Hematopoietic multipotent progenitor cell treated with erythropoietin and hydrocortisone succinate and interleukin-3 and kit ligand, for 8 days (in vitro differentiated cells): ENCODE measurements at places on chromosomes 12 and 14.

- DNase-seq: no peak
Observed at GRCh38 chr12:23236066-23236780, 611.3 kb downstream of the ETNK1 start.

DNA sequence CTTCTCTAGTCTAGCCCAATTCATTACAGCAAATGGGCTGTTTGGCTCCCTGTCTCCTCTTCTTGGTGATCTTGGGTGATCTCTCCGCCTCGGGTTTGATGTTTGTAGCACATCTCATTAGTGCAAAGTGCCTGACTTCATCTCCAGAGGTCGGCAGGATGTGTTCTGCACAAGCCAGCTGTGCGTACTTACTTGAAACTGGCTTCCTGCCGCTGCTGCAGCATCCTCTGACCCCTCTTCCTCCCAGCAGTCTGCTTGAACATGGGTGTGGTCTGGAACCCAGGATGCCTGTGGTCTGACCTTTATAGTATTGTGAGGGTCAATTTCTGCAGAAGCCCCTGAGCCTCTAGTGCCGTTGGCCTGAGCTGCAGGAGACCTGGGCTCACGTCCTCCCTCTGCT lies 99.2 kb downstream of the BEGAIN start:
- DNase-seq: no peak

DNA sequence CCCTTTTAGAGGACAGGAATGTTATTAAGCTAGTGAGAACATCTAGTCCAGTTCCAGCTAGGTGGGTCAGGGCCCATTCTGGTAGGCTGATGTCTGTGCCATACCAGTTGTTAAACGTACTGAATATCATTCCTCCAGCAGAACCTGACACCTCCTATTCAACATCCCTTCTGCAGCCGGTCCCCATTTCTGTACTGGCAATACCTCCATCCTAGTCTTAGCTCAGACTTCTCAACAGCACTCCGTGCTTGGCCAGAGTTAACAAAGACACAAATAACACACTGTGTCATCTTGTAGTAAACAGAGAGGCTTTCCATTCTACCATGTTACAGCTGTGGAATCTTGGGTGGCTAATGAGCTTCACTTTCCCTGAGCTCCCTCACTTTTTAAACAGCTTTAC lies 94.3 kb upstream of the PDE3A start:
- no peak for DNase-seq

DNA sequence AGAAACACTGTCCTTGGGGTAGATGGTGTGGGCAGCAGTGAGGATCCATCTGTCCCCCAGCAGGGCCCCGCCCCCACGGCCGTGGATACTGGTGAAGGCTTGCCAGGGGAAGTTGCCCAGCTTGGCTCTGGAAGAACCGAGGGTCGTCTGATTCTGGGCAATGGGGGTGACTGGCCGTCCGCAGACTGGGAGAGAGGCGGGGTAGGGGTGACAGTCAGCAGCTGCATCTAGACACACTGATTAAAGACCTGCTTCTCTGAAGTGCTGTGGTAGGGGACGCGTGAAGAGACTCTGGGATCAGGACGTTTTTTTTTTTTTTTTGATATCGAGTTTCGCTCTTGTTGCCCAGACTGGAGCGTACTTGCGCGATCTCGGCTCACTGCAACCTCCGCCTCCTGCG lies 4.7 kb upstream of the C1R start:
- no peak for DNase-seq

- no peak for DNase-seq
Observed at GRCh38 chr12:130658145-130658911, 57.8 kb downstream of the RIMBP2 start.

- no peak for DNase-seq
Observed at GRCh38 chr14:88289234-88289633, 33.8 kb downstream of the KCNK10 start.

DNA sequence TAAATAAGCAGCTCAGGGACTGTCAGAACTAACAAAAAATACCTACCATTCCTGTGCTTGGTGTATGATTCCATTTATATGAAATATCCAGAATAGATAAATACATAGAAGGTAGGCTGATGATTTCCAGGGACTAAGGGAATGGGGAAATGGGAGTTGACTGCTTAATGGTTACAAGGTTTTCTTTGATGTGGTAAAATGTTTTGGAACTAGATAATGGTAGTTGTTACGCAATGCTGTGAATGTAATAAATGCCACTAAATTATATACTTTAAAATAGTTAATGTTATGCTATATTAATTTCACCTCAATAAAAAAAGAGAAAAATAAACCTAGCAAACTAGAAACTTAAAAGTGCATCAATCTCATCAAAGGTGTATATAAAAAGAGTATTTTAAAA lies 41.1 kb downstream of the CEP83 start:
- DNase-seq: peak; percentile 27

GRCh38 chr12:2013527-2014223 lies 9.4 kb upstream of the DCP1B start:
- DNase-seq: no peak

DNA sequence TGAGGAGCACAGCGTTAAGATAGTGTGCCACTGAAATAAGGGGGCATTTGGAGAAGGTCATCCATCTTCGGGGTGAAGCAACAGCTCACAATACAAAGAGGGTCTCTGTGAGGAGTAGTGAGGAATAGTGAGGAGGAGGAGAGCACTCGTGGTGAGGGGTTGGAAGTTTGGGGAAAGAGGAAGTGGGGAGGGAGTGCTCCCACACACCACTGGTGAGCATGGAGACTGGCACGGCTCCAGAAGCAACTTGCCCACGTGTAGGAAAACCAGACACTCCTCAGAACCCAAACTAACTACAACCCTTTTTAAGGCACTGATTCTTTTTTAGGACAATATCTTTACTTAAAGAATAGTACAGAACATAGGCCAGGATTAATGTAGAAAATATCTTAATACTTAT lies 48.9 kb downstream of the GALNT8 start:
- DNase-seq: no peak
